ENCODE measurements at places on chromosomes 13 and 19.

DNA sequence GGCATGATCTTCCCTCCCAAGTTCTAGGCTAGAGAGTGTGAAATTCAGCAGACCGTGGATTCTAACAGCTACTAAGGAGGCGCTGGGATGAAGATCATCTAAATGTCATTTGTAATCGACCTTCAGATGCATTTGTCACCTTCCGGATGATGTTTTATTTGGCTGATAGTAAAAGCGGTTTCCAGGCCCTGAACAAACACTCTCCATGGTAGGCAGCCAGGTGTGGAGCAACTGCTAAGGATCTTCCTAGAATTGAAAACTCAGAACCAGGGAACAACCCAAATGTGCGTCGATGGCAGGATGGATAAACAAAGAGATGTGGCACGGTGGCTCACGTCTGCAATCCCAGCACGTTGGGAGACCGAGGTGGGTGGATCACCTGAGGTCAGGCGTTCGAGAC lies 107.2 kb upstream of the CACNA1A start:
- no peak for DNase-seq

- DNase-seq, result no peak
Observed at GRCh38 chr19:30227661-30228112, 144.5 kb upstream of the ZNF536 start.

DNA sequence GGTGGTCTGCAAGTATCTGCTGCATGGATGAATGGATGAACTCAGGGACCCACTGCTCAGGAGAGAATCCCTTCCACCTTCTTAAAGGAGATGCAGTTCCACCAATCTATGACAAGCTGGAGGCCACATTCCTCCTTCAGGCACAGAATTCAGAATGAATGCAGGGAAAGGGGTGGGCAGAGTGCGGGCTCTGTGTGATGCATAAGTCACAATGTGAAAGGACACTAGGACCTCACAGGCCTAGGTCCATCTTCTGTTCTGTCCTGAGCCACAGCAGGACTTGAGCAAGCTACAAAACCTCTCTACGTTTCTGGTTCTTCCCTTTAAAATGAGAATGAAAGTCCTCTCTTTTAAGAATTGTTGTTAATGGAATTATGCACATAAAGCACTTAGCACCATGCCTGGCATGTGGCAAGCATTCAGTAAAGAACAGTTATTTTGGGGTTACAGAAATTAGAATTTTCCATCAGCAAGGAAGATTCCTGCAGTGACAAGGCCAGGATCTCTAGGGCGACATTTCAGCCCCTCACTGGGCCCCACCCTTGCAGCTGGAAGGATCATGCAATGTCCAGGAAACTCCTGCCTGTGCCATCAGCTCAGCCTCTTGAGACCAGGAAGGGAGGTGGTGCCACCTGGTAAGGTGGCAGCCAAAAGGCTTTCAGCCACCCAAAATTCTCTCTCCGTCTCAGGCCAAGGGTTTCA lies 38.7 kb downstream of the TSHZ3 start:
- no peak for DNase-seq

DNA sequence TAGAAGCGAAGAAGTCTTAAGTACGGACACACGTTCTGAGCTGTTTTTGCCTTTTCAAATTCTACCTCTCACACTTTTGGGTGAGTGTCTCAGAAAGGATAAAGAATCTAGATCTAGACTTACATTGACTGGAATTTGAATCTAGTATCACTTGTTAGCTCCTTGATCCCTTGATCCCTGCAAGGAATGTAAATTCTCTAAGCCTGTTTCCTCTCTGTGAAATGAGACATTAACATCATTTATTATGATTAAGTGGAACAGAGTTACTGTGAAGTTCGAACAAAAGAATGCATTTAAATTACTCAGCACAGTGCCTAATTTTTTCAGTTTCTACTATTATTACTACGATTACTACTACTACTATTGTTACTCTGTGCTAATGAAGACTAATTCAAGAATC lies 86.6 kb upstream of the POSTN start:
- no peak for DNase-seq

DNA sequence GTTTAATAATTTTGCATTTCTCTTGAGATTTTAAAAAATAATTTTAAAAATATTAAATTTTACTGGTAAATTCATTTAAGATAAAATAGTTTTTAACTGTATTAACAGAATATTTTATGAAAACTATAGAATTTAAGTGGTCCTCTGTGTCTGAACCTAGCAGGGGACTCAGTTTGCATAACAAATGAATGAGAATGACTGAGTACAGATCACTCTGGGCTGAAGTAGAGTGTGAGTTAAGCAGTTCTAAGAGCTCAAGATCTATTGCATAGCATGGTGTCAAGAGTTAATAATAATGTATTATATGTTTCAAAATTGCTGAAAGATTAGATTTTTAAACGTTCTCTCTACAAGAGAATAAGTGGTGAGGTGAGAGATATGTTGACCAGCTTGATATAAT lies 348.3 kb upstream of the SLITRK1 start:
- DNase-seq, result no peak

All from skeletal muscle cell (primary cell).